ENCODE measurements at places on chromosomes 7 and 10.

DNA sequence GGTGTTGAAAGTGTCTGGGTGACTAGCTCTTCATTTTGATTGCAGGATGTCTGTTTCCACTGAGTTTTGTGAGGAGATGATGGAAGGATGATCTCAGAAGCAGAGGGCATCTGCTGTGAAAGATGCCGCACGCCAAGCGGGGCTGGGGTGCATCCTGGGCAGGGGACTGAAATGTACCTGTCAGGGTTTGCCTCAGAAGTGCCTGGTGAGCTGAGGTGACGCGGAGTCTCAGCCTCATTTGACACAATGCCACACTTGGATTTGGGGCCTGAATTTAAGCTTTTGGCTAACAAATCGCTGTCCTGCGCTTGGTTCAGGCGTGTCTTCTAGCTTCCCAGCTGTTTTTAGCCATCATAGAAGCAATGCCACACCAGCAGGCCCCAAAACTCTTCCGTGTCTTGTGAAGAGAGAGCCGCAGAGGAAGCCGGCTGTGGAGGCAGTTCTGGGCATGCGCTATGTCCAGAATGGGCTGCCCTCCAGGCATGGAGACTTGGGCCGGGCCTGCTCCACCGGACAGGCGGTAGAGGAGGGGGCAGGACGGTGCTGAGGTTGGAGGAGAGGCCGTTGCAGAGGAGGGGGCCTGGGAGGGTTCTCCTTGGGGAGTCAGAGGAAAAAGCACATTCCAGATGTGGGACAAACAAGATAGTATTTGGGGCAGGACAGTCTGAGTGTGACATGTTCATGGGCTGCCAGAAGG, 31.2 kb downstream of the WDR86 start:
- ATAC-seq = no peak

- no peak for ATAC-seq
Observed at GRCh38 chr10:44390585-44391072, 5.7 kb upstream of the CXCL12 start.

GRCh38 chr7:30253796-30254165, 30.6 kb upstream of the ZNRF2 start:
- no peak for ATAC-seq

- no peak for ATAC-seq
Observed at GRCh38 chr10:101724446-101724845, 29.5 kb upstream of the FBXW4 start.

DNA sequence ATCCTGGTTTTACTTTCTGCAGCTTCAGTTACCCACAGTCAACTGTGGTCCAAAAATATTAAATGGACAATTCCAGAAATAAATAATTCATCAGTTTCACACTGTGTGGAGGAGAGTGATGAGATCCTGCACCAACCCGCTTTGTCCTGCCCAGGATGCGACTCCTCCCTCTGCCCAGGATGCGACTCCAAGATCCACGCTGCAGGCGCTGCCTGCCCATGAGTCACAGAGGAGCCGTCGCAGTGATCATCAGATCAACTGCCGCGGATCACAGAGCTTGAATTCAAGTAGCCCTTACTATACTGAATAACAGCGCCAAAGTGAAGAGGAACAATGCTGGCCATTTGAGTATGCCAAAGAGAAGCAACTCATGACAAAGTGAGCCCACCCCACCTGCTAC, 61.5 kb downstream of the GRB10 start:
- ATAC-seq = no peak

DNA sequence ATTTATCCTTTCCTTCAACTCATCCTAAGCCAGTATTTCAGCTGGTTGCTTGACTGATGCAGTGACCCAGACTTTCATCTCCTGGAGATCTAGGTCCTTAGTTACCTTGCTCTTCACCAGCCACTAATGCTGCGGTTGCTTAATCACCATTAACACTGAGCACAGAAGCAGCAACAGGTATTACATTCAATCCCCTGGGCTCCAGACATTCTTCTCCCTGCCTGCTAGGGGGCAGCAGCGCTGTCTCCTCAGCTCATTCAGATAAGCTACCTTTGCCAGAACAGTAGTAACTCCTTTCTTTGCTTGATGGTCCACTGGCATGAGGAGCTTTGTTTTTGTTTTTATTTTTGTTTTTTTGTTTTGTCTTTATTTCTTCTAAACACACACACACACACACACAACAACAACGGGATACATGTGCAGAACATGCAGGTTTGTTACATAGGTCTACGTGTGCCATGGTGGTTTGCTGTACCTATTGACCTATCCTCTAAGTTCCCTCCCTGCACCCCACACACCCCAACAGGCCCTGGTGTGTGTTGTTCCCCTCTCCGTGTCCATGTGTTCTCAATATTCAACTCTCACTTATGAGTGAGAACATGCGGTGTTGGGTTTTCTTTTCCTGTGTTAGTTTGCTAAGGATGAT, 1043.2 kb upstream of the C7orf33 start:
- no peak for ATAC-seq

DNA sequence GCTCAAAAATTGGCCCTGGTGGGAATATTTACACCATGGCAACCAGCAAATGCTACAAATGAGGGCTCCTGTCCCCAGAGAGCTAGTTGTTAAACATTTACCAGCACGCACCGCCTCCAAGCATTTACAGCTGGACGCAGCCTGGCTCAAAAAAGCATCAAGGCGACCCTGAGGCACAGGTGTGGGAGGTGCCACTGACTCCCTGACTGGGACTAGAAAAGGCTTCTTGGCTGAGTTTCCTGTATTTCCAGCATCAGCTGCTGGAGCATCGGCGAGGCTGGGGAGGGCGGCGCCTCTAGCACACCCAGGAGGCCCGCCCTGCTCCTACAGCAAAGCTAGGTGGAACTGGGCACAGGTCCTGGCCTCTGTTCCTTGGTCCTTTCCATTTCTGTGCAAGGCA, 43.5 kb upstream of the ZRANB1 start:
- ATAC-seq = no peak

DNA sequence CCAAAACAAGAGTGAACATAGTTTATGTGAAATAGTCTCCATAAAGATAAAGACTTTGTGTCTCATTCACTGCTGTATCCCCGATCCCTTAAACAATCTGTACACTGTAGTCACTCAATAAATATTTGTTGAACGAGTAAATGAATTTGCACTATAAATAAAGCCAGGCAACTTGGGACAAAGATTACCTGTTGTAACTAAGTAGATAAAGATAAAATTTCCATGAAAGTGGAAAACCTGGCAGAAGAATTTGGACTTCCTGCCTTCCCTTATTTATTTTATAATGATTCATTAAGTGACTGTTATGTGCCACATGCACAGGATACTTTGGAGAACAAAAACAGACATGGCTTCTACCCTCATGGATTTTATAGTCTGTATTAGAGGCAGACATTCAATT, 277.7 kb upstream of the KAT6B start:
- ATAC-seq = no peak

DNA sequence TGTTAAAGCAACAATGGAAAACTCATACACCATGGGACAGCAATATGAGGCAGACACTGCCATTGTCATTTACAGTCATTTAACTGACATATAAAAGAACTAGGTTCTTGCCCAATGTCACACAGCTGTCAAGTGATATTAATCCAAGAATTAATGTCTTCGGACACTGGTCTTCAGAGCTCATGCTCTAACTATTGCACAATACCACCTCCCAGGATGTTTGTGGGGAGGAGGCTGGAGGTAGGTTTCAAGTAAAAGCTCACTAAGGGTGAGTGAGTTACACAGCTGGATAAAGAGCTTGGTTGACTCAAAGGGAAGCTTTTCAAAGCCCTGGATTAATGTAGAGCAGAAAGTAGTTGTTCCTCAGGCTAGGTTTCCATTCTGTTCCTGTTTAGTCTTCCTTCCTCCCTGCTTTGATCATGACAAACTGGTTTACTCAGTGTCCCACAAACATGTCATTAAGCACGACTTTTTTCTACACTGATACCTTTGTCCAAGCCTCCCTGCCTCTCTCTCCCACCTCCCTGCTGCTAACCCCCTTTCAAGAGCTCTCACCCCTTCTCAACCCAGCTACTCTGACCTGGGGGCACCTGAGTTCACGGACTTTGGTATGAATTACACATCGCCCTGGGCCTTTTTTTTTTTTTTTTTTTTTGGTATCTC, 987 bp upstream of the EXOC6 start:
- no peak for ATAC-seq

GRCh38 chr7:107725138-107725740, 18.7 kb upstream of the CBLL1 start:
- no peak for ATAC-seq

- ATAC-seq = no peak
Observed at GRCh38 chr7:25855854-25856782, 295.9 kb upstream of the NFE2L3 start.

GRCh38 chr7:106041140-106041717, 70.9 kb downstream of the SYPL1 start:
- no peak for ATAC-seq
